ENCODE measurements at places on chromosomes 11 and 22.

DNA sequence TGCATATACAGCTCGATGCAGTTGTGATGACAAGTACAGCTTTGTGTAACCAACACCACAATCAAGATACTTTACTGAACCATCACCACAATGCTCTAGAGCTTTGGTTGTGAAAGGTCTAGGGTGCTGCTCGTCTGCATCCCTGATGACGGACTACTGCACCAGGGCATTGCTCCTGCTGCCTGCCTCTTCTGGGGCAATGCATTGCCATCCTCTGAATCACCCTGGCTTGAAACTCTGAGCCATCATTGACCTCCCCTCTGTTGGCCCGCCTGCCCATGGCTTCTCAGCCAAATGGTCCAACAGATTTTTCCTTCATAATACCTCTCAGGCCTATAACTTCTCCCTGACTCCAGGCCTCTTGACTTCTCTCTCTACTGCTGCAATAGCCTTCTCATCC, 77.4 kb upstream of the CSNK2A3 start:
- DNase-seq, result no peak

DNA sequence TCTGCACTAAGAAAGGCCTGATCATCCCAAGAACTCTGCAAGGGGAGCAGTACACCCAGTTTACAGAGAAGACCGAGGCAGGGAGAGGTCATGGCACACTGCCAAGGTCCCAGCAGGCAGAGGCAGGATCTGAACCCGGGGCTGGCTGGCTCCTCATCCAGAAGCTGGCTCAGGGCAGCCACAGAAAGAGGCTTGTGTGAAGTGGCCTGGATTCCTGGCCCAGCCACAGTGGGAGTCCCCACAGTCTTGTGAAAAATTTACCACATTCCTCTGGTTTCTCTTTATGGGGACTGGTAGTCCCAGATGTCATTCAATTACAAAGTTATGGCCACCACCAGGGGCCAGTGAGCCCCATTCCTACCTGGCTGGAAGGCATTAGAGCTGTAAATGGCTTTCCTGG, 440.5 kb downstream of the MIAT start:
- DNase-seq, result peak; percentile 79

- DNase-seq, result no peak
Measured at GRCh38 chr11:113475160-113475761, at the start of gene DRD2. Gene DRD2 (minus strand): TSS chr11:113475398. CDS start chr11:113424651, 50,747 bp downstream.

DNA sequence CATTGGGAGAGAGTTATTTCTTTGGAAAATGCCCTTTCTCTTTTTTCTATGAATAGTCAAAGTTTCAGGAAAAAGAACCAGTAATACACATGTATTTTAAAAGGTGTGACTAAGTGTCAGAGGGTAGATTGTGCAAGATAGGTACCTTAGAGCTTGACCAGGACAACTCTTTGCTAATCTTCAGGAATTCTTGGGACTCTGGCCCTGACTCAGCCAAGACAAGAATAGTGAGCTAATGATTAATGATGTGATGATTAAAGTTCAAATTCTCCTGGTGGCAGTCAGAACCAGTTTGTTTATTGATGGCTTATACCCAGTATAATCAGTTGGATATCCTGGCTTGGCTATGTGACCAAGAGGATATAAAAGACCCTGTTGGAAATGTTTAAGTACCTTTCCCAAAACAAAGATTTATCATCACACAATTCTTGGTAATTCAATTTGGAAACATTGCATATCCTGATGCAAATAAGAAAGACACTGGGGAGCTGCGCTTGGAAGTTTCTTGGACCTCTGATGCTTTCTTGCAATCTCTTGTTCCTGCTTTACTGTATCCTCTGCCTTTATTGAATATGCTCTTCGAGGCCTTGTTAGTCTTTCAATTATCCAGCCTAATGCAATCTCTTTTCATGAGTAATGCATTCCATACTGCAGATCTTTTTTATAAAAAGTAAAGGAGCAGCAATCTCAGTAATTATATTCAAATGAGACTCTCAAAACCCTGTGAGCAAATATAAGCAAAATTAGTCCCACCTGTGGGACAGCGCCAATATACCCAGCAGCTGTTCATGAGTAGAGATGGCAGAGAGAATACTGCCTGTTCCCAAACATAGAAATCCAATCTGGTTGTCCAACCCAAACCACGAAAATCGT, 48.0 kb upstream of the CEP126 start:
- DNase-seq, result peak; percentile 68

GRCh38 chr11:119336744-119337469, 2.6 kb downstream of the RNF26 start:
- DNase-seq, result no peak

DNA sequence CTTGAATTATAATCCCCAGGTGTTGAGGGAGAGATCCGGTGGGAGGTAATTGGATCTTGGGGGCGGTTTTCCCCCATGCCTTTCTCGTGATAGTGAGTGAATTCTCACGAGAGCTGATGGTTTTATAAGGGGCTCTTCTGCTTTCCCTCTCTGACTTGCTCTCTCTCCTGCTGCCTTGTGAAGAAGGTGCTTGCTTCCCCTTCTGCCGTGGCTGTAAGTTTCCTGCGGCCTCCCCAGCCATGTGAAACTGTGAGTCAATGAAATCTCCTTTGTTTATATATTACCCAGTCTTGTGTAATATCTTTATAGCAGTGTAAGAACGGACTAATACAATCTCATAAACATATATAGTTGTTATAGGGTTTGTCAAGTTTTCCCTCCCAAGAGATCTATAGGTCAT, 32.8 kb downstream of the KCNE3 start:
- no peak for DNase-seq

GRCh38 chr11:124717421-124717785, 22.3 kb upstream of the NRGN start:
- DNase-seq, result no peak

- peak; percentile 70 for DNase-seq
Measured at GRCh38 chr11:65224930-65225278, 36.9 kb upstream of the POLA2 start.

DNA sequence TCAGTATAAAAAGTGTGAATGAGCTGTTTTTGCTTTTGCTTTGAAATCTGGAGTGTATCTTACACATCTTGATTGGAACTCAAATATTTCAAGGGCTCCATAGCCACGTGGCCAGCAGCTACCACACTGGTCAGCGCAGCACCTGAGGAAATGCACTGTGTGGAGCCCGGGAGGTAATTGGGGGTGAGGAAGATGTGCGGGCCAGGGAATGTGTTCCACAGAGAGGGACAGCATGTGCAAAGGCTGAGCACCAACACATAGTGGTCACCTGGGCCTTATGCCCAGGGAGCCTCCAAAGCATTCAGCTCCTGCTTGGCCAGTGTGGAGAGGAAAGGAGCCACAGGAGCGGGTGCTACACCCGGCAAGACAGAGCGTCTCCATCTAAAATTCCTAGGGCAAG, 20.8 kb downstream of the RELT start:
- no peak for DNase-seq

DNA sequence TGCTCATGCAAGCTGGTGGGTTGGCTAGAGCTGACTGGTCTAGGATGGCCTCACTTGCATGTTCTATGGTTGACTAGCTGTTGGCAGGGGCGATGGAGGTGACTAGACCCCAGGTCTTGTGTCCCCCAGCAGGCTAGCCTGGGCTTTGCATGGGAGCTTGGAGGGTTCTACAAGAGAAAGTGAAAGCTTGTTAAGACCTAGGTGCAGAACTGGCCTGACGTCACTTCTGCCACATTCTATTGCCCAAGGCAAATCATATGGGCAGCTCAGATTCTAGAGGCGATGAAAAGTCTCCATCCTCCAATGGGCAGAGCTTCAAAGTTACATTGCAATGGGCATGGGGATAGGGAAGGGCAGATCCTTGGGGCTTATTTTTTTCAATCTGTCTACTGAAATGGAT, 170.9 kb downstream of the MIAT start:
- peak; percentile 37 for DNase-seq

DNA sequence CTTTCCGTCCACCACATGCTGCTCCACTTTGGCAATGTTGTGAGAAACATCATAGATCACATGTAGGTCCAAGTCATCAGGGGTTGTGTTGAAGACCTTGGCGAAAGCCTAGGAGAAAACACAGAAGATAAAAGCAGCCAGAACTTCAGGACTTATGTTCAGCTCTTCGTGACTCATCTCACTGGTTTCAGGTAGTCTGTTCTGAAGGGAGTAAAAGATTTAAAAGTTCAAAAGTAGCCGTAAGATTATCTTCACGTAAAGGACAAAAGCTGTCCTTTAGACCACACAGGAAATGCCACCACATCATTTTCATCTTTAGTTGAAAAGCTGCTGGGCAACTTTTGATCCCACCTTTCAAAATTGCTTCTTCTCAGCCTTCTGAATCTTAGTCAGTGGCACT, 16.9 kb downstream of the RTCB start:
- no peak for DNase-seq

GRCh38 chr22:24189249-24190158, 8.2 kb downstream of the SUSD2 start:
- peak; percentile 45 for DNase-seq

GRCh38 chr22:46027211-46028105, 50.5 kb upstream of the WNT7B start:
- DNase-seq, result no peak

DNA sequence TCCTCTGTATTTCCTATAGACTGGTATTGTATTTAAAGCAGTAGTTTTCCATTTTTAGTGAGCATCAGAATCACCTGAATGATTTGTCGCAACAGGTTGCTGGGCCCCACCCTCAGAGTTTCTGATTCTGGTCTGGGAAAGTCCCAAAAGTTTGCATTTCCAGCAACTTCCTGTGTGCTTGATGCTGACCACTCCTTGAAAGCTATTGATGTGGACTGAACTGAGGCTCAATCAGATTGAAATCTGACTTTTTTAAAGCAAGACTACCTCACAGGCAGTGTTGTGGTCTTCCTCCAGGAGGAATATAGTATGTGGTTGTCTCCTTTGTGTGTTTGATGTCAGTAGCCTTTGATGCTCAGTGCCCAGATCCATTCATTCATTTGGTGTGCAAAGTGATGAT, 17.2 kb upstream of the MPZL2 start:
- no peak for DNase-seq

GRCh38 chr11:2211113-2211971, 39.7 kb upstream of the TH start:
- no peak for DNase-seq

DNA sequence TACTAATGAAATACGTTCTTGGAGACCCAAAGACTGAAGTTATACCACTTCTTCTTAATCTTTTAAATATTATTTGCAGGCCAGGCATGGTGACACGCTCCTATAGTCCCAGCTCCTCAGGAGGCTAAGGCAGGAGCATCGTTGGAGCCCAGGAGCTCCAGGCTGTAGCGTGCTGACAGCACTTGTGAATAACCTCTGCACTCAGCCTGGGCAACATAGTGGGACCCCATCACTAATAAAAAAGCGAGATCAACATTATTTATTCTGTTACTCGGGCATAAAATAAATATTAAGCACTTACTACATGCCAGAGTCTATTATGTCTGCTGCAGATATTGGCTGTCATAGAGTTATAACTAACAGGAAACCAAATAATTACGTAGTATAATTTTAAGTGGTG, 720 bp upstream of the MED17 start:
- no peak for DNase-seq

DNA sequence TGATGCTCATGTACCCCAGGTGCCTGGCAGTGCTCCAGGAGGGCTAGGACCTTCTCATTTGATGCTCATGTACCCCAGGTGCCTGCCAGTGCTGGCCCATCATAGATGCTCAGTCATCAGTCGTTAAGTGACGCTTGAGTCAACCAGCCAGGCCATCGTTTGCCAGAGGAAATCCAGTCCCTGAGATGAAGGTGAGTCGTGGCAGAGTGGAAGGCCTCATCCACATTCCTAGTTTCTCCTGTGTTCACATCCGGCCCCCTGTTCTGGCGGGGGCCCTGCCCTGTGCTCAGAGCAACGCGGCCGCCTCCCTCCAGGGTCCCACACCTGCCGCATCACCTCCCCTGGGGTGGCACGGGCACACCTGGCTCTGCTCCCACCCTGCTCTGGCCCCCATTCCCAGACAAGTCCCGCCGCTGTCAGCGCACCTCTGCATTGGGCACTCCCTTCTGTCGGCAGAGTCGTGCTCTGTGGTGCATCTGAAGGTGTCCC, 279.9 kb downstream of the BRD1 start:
- no peak for DNase-seq

DNA sequence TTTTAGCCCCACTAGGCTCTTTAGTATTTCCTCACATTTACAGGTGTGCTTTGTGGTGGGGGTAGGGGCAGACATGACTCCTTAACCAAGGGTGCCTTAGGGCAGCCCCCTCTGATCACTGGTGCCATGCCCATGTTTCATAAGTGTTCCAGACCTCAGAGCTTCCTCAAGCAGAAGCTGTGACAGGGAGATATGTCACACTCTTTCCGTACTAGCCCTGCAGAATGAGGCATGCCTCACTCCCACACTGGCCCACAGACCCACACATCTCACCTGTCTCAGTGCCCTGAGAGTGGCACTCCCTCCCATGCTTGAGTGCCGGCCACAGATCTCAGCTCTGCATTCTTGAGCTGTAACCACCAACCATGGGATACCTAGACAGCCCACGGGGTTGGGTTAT, 22.9 kb upstream of the OR56B4 start:
- DNase-seq, result no peak

- DNase-seq, result no peak
Measured at GRCh38 chr11:120715239-120715638, 203.7 kb downstream of the GRIK4 start.

GRCh38 chr22:23626286-23626975, 5.7 kb downstream of the DRICH1 start:
- DNase-seq, result no peak

GRCh38 chr11:64358907-64359711, at the start of gene RPS6KA4:
Gene RPS6KA4 (plus strand): TSS chr11:64359162. CDS start chr11:64359236, 74 bp downstream.
- DNase-seq, result peak; percentile 56

- DNase-seq, result no peak
Measured at GRCh38 chr11:64339754-64340408, at the start of gene CCDC88B. Gene CCDC88B (plus strand): TSS chr11:64340204. CDS start chr11:64340267, 63 bp downstream.

DNA sequence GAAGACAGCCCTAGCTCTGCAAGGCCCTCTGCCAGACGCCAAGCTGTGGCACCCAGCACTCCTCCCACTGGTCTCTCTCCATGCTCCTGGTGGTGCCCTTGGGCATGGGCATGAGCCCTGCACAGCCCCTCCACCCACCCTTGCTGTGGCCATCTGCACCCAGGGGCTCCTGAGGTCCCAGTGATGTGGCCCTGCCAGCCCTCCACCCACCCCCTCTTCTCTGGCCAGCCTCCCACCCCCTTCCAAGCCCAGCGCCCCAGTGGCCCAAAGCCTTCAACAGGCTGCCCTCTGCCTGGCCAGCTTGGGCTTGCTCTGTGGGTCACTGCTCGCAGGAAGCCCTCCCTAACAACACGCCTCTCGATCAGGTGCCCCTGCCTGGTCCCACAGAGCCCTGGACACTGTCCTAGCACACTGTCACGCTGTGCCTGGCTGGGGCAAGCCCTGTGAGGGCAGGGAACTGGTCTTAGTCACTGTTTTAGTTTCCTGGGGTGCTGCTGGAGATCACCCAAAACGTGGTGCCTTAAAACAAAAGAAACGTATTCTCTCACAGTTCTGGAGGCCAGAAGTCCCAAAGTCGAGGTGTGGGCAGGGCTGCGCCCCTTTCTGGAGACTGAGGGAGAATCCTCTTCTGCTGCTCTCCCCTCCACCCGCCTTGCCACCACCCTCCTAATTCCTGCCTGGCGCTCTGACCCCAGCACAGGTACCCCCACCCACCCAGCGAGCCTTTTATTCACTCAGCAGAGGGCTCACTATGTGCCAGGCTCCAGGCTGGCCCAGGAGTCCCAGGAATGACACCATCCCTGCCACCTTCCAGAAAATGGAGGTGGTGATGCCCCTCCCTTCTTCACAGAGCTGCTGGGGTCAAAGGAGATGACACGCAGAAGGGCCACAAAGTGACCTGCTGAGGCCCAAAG, 14.7 kb downstream of the SULT4A1 start:
- no peak for DNase-seq

- peak; percentile 90 for DNase-seq
Measured at GRCh38 chr11:108887436-108888238, 222.8 kb downstream of the DDX10 start.
